D721Med (cell line): ENCODE measurements at places on chromosomes 11 and 22.
A peak's percentile ranks its signal among the peaks of the same experiment; 100 is the strongest.

- no peak for DNase-seq
These were observed 44.4 kb upstream of the PPP6R3 start for GRCh38 chr11:68416070-68416578.

- peak; percentile 22 for DNase-seq
These were observed 42.0 kb downstream of the FAM83F start for GRCh38 chr22:40036591-40037225.

DNA sequence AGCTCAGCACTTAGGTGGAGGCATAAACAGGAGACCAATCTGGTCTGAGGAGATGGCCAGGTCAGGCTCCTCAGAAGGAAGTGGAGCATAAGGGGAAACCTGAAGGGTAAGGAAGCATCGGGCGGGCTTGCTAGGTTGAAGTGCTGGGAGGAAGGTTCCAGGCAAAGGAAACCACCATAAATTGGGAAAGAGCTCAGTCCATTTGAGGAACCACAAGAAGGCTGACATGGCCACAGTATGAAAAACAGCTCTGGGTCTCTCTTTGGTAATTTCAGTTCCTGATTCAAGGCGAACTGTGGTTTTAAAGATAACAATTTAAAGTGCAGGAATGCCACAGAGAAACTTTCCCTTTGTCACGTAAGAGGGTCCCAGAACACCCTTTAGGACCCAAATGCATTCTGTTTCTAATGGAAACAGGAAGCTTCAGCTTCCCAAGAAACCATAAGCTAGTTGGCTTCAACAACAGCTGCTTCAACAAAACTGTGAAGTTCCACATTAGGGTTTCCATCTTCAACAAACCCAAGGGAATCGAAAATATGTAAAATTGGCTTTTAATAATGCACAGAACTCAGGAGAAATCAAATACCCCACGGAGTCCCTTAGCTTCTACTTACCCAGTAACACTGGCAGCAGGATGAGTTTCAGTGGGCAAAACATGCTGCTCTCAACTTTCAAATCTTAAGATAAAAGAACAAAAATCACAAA is 10.4 kb downstream of the JAML start:
- DNase-seq, result no peak

DNA sequence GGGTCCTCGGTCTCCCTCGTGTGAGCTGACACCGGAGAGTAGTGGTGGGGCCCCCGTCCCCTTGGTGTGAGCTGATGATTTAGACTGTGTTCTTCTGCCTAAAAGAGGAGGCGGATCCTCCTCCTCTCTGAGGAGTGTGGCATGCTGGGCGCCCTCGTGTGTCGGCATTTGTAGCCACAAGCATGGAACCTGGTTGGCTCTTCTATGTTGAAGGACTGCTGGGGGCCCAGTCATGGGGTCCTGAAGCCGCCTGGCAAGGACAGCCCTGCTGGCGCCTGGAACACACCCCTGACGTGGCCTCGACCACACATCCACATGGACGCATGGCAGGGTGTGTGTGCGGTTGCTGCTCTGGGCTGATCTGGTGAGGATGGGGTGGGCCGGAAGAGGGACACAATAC is 50.2 kb downstream of the AP2A2 start:
- no peak for DNase-seq

DNA sequence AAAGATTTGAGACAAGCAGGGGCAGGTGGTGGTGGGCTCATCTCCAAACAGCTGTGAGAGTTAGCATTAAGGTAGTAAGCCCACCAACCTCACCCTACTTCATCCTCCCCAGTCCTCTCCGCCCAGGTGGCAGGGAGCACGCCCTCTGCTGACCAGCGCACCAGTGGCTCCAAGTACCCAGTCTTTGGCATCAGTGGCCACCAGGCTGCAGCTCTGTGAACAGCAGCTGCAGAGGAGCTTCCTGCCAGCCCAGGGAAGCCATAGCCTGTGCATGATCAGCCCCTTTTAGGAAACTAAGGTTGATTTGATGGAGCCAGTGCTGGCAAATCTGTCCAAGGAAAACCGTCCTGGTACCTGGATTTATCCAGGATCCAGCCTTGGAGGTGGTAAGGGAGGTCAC is 21.7 kb downstream of the CAVIN3 start:
- DNase-seq, result no peak

GRCh38 chr11:47950396-47950795 is 30.0 kb upstream of the PTPRJ start:
- no peak for DNase-seq

DNA sequence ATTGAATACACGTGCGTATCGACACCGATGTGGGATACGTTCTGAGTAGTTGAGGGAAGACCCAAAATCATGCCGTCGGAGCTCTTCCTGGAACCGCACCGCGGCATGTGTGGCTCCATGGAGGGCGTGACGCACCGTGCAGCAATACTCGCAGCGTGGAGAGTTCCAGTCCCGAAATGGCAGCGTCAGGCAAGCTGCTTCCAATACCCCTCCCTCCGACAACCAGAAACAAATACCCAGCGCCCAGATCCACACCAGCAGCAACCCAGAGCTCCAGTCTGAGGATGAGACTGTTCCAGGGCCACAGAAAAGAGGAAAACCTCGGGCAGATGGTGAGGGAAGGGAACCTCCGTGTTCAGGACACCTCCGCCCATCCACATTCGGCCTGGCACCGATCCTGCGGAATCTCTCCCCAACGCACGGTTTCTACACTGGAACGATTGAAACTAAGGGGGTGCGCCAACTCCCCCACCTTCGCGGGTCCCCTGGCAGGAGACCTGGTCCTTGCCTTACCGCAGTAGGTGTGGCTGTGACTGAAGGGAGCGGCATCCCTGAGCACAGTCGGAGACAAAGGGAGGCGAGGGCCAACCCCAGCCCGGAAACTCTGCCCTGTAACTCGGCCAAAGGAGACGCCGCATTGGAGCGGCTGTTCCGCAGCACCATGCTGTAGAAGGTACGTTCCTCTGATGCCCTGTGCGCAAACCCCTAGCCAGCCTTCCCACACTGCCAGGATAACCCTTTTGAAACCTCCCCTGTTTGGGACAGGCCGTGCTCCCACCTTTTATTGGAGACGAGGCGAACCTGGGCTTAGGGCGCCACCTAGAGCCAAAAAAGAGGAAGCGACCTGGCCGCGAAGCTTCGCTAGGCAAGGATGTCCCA is 28.2 kb downstream of the DBX1 start:
- no peak for DNase-seq

DNA sequence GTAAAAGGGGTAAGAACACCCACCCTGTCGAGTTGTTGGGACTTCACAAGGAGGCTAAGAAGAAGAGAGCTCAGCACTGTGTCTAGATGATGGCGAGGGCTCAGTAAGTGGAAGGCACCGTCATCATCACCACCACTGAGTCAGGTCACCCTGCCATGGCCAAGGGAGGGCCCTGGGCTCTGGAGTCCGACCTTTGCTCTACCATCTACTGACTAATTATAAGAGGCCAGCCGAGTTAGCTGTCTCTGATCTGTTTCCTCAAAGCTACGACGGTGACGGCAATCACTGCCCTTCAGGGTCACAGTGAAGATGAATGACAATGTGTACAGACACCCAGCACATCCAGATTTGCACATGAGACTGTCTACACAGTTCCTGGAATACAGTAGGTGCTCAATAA is 29.3 kb downstream of the KIAA0930 start:
- DNase-seq, result no peak

GRCh38 chr22:41582694-41583093 is 6.9 kb downstream of the PMM1 start:
- DNase-seq, result no peak

DNA sequence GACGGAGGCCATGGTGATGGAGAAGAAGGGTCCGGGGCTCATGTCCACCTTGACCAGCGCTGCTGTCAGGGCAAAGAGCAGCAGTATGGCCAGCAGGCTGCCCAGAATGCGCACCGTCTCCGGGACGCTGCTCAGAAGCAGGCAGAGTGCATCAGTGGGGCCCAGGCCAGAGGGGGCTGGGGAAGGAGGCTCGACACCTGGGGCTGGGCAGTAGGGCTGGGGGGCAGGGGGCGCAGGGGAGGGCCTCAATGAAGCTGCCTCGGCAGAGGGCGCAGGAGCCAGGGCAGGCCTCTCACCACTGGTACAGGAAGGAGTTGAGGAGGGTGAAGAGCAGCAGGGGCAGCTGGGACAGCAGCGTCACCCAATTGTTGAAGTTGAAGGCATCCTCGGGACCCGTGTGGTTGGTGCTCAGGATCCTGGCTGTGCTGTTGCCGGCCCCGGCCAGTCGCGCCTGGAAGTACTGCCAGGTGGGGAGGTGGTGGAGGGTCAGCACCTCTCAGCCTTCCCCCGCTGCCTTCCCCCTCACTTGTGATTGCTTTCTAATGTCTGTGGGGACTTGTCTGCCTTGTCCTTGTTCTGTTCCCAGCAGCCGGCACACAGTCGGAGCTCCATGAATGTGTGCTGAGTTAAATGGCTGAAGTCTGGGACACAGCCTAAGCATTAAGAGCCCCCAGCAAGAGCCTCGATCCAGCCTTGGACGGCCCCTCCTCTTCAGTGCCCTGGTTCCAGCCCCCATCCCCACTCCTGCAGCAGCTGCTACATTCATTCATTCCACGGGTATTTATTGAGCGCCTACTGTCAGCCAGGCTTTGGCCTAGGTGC is 2.3 kb downstream of the SLC29A2 start:
- DNase-seq, result no peak

- DNase-seq, result no peak
These were observed 12.8 kb upstream of the FBXO3 start for GRCh38 chr11:33787076-33787475.

GRCh38 chr11:66080055-66080817 is 10.2 kb downstream of the PACS1 start:
- no peak for DNase-seq

- DNase-seq, result no peak
These were observed 11.6 kb upstream of the MS4A6A start for GRCh38 chr11:60194511-60194910.

GRCh38 chr11:72704028-72704782 is 30.0 kb upstream of the PDE2A start:
- DNase-seq, result no peak

DNA sequence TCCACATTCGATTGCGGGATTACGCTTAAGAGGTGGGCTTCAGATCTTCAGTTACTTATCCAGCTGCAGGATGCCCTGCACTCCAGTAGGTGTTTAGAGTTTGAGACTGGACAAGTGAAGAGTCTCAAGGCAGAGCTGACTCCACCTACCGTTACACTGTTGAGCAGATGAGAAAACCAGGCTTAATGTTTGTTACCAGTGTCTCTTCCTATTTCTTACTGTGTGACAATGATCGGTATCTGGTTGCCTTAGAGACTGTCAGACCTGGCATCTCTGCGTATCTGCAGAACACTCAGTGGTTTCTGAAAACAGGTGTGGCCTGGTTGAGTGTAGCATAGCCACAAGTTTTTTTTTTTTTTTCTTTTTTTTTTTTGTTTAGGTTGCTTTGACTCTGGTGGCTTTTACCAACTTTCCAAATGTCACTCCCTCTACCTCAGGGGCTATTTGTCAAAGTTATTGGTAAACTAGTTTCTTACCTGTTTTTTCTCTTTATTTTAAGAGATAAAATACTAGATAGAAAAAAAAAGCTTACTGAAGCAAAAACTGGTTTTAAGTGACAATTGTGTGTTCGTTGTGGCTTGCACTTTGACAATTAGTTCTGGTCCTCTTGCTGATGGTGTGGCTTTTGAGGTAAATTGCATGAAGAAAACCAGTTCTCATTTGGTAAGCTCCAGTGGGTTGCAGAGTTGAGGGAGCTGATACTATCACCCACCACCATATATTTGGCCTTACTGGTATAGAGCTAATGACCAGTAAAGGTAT is 284.8 kb downstream of the ETS1 start:
- DNase-seq, result no peak

- DNase-seq, result no peak
These were observed 43.7 kb downstream of the BSX start for GRCh38 chr11:122937983-122938382.

- DNase-seq, result no peak
These were observed 698 bp upstream of the ANAPC15 start for GRCh38 chr11:72112978-72113808.

GRCh38 chr22:39287076-39287725 is 32.2 kb downstream of the RPL3 start:
- DNase-seq, result no peak

GRCh38 chr11:104254347-104254746 is 90.4 kb upstream of the PDGFD start:
- DNase-seq, result no peak

GRCh38 chr11:67662142-67662834 is 11.8 kb upstream of the ACY3 start:
- DNase-seq, result no peak

GRCh38 chr11:30935861-30936260 is 349.7 kb upstream of the MPPED2 start:
- DNase-seq, result no peak

DNA sequence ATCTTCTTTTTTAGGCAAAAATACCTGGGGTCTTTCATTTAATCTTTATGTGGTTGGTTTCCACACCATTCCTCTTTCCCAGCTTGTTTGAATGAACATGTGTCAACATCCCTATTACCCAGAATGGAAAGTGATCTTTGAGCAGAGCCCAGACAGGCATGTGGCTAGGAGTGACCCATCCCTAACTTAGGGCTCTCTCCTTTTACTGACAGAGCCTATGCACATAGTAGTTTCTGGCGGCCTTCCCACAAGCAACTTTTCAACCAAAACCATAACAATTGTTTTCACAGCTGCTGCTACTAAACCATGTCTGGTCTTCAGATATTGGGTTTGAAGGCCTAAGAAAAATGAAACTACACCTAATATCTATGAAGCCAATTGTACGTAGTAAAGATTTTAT is 107.5 kb downstream of the TENM4 start:
- no peak for DNase-seq

- no peak for DNase-seq
These were observed 29.0 kb downstream of the SGSM1 start for GRCh38 chr22:24834845-24835570.

DNA sequence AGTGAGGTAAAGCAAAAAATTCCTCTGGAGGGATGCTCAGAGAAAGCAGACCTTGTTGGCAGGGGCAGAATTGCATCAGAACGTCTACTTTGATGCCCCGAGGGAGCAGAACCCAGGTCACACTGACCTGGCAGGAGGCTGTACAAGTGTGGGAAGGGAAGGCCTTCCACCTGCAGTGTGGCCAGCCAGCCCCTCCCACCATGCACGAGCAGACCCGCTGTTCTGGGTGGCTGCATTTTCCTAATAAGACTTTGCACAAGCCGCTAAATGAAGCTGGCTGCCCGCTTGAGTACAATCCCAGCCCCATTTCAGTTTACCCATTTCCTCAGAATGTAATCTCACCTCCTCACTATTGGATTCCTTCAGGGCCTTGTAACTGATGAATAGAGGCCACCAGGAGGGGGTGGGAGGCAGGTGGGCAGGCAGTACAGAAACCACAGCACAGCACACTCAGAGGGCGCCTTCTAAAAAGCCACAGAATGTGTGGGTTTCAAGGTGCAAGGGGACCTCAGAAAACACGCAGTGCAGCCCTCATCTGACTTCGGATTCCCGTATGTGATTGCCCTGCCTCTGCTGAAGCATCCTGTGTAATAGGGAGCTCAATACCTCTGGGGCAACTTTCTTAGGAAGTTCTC is 316.6 kb downstream of the OPCML start:
- DNase-seq, result no peak

- DNase-seq, result no peak
These were observed 3.5 kb downstream of the IGF2 start for GRCh38 chr11:2135648-2136201.
